ENCODE measurements at places on chromosomes 12 and 14.

GRCh38 chr12:100404769-100405407 lies 48.0 kb downstream of the SLC17A8 start:
- peak; percentile 56 for DNase-seq

DNA sequence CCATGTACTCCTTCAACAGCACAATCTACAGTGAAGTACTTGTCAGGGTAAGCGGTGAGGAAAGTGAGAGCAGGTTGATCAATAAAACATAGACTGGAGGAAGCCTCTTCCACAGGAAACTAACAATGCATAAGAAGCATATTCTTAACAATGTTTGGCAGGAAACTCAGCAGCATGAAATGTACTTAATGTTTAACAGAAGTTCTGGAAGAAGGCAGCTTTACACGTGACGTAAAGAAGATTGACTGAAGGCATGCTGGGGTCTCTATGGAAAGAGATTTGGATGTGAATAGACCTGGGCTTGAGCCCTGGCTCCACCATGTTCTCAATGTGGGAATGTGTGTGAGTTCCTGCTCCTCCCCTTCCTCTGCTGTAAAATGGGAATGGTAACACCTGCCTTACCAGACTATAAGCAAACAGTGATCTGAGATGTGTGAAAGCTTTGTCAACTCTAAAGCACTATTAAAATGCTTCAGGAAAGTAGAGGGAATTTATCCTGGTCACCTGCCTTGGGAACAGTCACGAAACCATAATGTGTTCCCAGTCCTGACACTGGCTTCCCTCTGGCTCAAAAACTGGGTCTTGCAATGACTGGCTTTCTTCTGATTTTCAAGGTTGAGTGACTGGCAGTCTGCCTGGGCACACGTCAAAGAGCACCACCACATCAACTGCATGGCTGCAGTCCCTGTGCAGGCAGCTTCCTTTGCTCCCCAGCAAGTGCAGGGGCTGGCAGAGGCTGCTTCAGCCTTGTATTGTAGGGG lies 384.6 kb downstream of the APAF1 start:
- DNase-seq, result no peak

DNA sequence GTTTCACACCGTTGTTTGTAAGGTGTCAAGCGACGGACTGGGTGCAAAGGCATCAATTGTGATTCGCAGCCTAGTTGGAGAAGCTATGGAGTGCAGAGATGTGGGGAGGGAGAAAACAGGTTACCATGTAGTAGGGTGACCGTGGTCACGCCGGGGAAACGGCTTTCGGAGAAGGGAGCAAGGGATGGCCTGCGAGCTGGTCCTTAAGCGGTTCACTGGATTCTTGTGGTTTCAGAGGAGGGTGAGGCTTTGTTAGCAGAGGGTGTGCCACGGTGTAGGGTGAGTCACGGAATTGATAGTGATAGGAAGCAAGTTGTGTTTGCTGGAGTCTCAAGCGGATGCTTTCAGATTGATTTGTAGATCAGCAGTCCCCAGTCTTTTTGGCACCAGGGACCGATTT lies 2.3 kb downstream of the PIWIL1 start:
- DNase-seq, result peak; percentile 7

GRCh38 chr12:54211920-54212319 lies 23.1 kb upstream of the SMUG1 start:
- no peak for DNase-seq

DNA sequence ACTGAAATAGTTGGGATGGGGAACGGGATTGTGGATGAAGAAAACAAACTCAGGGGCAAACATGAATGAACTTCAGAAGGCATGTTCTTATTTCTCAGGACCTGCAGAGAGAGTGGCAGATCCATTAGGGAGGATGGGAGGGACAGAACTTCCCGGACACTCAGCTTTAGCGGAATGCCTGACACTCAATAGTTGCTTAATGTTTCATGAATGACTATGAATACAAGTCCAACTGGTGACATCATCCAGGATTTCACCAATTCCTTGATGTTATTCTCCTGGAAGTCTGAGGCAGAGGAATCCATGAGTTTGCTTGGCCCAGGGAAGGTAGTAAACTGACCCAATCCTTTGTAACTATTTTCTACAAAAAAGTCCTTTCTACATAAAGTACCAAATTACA lies 37.8 kb upstream of the LRRC10 start:
- DNase-seq, result no peak

GRCh38 chr12:50951112-50951511 lies 1.2 kb upstream of the HIGD1C start:
- DNase-seq, result no peak

DNA sequence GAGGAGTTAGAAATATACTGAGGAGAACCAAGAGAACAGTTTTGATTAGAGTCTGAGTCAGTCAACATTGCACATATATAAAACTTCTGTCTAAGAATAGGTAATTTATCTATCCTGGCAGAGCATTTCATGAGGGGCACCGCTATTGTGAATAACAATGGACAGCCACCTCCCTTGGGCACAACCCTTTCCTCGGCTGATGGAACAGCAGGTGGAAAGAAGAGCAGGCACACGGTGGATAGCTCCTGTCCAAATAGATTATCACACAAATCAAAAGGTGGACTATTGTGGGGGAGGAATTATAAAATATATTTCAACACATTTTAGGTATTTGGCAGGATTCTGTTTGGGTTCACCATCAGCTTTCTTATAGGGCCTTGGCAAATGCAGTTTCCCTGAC lies 84.0 kb upstream of the PTPRB start:
- DNase-seq, result no peak

DNA sequence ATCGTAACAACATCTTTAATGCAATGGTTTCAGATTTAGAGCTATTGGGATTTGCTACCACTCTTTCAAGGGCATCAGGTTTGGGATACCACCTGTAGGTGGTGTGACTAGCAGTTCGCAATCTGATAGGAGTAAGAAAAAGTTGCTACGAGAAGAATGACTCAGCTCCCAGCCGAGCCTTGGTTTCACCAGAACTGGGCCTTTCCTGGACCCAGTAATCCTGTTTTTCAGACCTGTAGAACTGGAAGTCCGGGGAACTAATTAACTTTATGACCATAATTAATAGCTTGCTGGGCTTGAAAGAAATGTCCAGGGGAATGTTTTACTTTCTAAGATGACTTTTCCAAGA lies 770 bp downstream of the ABHD4 start:
- DNase-seq, result peak; percentile 51

DNA sequence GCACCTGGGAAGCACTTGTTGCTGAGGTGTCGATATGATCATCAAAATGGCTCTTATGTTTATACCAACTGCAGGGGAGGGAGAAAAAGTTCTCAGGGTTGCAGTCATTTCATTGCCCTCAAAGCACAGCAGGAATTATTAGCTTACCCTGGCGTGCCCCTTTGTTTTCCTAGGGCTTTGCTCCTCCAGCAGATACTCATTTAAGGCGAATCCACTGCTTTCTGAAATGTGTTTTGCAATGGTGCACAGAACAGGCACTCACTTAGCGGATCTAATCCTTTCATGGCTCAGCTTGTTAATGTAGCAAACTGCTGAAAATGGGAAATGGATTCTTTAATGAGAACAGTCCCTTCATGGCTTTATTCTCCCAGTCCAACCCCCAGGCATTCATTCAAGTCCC lies 76.7 kb downstream of the NKX2-1 start:
- DNase-seq, result no peak

- no peak for DNase-seq
Measured at GRCh38 chr12:81541121-81541520, 218.0 kb downstream of the PPFIA2 start.

GRCh38 chr14:93857081-93857480 lies 68.8 kb upstream of the PRIMA1 start:
- DNase-seq, result no peak

- no peak for DNase-seq
Measured at GRCh38 chr12:112977641-112978040, 678 bp upstream of the OAS2 start.

DNA sequence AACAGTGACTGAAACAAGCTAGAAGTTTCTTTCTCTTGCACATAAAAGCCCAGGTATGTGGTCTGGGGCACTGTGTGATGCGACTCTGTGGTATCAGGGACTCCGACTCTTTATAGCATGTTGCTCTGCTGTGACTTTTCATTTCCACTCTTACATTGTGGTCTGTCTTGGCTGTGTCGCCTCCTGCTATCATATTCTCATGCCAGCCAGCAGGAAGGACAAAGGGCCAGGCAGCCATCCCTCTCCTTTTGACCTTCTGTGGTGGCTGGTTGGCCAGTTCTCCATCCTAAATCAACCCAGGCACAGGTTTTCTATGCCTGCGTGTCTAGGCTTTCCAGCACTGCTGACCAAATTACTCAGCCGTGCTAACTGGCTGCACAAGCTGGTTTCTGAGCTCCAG lies 8.0 kb downstream of the ACAD10 start:
- DNase-seq, result no peak

DNA sequence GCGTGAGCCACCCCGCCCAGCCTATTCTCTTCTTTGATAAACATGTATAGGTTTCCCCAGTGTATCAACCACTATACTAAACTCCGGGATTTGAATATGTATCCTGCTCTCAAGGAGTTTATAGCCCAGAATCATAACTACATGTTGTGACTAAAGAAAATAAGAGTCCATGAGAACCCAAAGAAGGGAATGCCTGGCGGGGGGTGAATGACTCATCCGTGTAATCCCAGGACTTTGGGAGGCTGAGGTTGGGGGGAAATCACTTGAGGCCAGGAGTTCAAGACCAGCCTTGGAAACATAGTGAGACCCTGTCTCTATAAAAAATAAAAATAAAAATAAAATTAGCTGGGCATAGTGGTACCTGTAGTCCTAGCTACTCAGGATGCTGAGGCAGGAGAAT lies 57.2 kb downstream of the SIX6 start:
- DNase-seq, result no peak

- DNase-seq, result no peak
Measured at GRCh38 chr12:30859226-30859625, 67.3 kb upstream of the TSPAN11 start.

- no peak for DNase-seq
Measured at GRCh38 chr12:53965281-53966084, 7.4 kb upstream of the HOXC11 start.

DNA sequence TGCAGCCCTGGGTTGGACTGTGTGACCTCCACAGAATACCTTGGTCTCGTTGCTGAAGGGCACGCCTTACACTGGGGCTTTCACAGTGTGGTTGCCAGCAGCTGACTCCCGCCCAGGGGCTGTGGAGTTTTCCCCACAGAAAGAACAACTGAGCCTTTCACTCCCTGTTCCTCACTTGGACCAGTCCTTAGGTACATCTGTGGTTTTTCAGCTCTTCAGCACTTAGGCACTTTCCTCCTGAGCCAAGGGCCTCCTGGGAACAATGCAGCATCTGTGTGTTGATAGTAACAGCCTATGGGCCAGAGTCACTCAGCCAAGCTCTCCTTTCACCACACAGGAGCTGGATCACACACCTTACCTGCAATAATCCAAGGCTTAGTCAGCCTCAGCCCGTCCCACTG lies 25.0 kb downstream of the ERP27 start:
- DNase-seq, result no peak

GRCh38 chr12:75658901-75659823 lies 147.8 kb upstream of the KRR1 start:
- peak; percentile 7 for DNase-seq

- DNase-seq, result no peak
Measured at GRCh38 chr12:101832030-101832429, 1.3 kb upstream of the GNPTAB start.

DNA sequence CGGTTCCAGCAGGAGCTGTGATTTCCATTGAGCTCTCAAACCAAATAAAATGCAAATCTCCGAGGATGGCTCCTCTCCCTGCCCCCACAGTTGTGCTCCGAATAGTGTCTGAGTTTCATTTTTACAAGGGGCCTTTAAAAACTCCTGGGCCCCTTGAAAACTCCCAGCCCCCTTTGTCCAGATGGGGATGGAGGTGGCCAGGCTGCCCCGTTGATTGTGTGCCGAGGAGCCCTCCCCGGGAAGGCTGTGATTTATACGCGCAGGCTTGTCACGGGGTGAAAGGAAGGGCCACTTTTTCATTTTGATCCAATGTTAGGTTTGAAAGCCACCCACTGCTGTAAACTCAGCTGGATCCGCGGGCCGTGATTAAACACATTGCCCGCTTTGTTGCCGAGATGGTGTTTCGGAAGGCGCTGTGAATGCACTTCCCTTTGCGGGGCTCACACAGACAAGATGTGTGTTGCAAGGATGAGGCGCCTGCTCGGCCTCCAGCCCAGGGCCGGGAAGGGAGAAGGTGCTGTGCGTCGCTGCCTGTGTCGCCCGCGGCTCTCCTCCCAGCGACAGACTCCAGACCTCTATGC lies 98.8 kb downstream of the TMEM132C start:
- DNase-seq, result peak; percentile 3

GRCh38 chr14:75495882-75496281 lies 26.4 kb upstream of the BATF start:
- DNase-seq, result peak; percentile 31

GRCh38 chr14:88196925-88197324 lies 126.1 kb downstream of the KCNK10 start:
- DNase-seq, result no peak

- peak; percentile 5 for DNase-seq
Measured at GRCh38 chr14:67232066-67232465, 9.2 kb upstream of the PALS1 start.

DNA sequence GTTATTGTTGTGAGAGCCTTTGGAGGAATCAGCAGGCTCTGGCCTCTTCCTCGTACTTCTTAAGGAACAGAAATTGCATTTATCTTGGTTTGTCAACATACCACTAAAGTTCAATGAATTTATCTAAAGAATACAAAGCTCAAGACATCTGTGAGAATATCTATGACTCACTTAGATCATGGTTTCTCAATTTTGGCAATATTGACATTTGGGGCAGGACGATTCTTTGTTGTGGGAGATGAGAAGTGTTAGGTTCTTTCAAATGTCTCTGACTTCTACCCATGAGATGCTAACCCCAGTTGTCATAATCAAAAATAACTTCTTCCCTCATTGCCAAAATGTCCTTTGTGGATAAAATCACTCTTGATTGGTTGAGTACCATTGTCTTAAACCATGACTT lies 1190.3 kb downstream of the GALC start:
- no peak for DNase-seq

DNA sequence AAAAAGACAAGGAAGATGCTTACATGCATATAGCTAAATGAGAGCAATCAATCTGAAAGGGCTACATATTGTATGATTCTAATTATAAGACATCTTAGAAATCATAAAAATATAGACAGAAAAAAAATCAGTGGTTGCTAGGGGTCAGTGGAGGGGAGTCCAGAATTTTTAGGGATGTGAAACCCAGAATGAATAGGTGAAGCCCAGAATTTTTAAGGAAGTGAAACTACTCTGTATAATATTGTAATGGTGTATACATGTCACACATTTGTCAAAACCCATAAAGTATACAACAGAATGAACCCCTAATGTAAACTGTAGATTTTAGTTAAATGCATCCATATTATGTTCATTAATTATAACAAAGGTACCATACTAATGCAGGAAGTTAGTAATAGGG lies 713.2 kb downstream of the FLRT2 start:
- DNase-seq, result no peak

DNA sequence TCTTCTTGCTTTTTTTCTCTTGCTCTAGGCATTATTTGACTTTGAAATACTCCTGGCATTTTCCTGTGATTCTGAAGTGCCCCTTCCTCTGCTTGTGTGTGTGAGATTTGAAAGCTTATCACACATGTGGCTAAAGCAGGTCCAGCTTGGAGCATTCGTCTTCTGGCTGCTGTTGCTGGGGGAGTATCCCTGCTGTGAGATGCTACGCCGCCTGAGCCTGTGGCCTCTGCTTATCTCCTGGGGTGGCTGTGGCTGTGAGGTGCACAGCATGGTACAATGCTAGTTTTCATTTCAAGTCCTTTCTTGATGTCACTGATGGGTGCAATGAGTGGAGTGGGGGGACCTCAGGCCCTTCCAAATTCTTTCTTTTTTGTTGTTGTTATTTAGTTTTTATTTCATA lies 371.8 kb downstream of the ZFP36L1 start:
- peak; percentile 58 for DNase-seq

- DNase-seq, result peak; percentile 78
Measured at GRCh38 chr14:22536853-22537338, 52.1 kb downstream of the DAD1 start.

Data from hematopoietic multipotent progenitor cell treated with erythropoietin and hydrocortisone succinate and interleukin-3 and kit ligand, for 4 days (in vitro differentiated cells).